Midbrain (tissue), 1 donor: ENCODE measurements at places on chromosomes 12 and 14.

DNA sequence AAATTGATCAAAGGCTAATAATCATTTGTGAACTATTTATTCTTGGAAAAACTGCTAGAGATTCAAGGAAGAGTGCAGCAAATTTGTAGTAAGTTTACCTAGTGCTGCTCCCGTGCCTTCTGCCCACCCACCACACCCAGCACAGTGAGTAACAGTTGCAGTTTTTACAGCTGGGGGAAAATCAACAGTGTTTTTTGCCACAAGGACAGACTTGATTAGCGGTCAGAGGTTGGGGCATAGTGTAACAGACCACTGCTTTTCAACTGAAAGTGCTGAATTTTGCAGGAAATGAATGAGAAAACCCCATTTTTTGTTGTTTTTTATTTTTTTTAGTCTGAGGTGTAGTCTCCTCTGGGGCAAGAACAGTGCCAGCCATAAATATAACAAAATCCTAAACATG lies 7.5 kb upstream of the KLRK1 start:
- no peak for DNase-seq

GRCh38 chr12:93790472-93791152 lies 113.4 kb downstream of the CRADD start:
- DNase-seq, result no peak

DNA sequence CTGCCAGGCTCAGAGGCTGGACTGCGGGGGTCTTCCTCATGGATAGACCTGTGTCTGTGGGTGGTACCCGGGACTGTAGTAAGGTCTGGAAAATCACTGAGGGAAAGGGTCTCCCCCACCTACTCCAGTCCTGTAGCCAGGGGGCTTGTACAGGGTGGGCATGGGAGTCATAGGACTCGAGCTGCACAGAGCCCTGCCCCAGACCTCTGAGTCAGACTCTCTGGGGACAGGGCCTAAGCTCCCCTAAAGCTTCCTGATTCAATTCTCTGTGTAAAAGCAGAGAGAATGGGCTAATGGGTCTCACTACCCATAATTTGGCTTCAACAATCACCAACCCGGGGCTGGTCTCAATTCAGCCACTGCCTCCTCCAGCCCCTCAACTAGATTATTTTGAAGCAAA lies 27.0 kb downstream of the LRTM2 start:
- no peak for DNase-seq

DNA sequence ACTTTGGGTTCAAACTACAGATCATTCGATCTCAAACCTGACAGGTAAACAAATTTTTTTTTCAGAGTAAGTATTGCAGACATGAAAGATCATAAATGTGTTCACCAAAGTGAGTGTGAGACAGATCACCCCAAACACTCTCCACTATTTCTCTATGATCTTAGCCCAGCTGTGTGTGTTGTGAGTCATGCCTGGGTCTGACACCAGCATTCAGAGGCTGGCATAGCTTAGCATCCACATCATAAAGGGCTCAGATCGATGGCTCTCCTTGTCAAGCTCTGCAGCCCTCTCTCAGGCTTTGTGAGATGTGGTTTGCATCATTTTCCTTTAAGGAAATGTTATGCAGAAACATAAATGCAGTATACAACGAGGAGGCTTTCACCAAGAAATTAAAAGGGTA lies 164.9 kb downstream of the ETV6 start:
- DNase-seq, result peak; percentile 39

DNA sequence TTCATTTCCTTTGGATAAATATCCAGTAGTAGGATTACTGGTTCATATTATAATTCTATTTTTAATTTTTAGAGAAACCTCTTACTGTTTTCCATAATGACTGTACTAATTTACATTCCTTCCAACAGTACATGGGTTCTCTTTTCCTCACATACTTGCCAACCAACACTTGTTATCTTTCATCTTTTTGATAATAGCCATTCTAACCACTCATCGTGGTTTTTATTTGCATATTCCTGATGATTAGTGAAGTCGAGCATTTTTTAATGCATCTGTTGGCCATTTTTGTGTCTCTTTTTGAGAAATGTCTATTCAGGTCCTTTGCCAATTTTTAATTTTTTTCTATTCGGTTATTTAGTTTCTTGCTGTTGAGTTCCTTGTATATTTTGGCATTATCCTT lies 457.7 kb upstream of the PDE3A start:
- no peak for DNase-seq

DNA sequence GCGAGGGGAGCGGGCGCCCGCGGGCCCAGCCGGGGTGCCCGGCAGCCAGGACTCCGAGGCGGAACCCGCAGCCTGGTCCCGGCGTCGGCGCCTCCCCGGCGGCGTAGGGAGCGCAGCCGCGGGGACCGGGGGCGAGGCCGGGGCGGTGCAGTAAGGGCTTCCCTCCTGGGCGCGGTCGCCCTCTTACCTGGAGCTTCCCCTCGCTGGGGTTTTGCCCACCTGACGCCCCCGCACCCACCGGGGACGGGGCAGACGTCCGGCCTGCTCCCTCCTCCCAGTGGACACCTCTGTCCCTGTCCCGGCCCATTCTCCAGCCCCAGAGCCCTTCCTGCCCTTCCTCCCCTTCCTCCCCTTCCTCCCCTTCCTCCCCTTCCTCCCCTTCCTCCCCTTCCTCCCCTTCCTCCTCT lies 413 bp upstream of the TUBA1C start:
- no peak for DNase-seq

DNA sequence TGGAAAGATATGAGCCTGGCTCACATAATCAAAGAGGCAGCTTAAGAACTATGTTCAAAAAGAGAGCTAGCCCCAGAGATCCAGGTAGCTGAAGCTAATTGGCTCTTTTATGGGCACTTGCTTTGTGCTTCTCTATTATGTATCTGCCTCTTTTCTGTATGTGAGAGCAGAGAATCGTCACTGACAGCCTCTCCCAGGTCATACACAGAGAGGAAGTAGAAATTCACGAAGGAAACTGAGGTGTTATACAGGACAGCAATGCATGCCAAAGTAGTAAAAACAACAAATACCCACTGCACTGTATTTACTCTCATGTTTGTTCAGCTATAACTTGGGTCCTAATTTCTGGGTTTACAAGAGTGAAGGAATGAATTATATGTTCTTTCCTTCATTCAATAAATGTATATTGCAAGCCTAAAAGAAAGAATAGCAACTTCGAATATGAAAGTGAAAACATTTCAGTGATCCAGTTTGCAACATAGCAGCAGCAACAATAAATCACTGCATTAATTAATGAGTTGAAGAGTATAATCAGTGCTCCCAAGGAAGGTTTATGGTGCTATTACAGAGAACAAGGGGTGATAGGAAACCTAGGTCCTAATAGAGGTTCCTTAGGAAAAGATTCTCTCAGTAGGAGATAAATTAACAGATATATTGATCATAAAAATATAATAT lies 47.1 kb upstream of the ATXN7L3B start:
- no peak for DNase-seq

DNA sequence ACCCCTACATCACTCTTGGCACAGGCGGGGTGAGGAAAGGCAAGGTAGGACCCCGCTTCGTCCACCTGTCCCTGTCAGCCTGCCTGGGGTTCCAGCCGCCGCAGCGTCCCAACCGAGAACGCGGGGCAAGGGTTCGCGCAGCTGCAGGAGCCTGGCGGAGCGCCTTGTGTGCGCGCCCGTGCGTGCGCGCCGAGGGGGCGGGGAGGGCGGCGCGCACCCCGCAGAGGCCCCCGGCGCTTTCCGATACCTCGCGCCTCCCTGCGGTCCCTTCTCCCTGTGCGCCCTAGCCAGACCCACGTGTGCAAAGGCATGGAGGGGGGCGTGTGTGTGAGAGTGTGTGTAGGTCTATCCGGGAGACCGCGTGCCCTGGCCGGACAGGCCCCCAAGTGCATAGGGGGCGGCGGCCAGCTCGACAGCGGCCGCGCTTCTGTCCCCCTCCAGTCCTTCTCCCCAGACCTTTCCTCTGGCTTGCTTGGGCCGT lies 122.4 kb downstream of the TSPAN9 start:
- DNase-seq, result no peak

GRCh38 chr12:80234667-80235066 lies 135.3 kb downstream of the OTOGL start:
- DNase-seq, result no peak

DNA sequence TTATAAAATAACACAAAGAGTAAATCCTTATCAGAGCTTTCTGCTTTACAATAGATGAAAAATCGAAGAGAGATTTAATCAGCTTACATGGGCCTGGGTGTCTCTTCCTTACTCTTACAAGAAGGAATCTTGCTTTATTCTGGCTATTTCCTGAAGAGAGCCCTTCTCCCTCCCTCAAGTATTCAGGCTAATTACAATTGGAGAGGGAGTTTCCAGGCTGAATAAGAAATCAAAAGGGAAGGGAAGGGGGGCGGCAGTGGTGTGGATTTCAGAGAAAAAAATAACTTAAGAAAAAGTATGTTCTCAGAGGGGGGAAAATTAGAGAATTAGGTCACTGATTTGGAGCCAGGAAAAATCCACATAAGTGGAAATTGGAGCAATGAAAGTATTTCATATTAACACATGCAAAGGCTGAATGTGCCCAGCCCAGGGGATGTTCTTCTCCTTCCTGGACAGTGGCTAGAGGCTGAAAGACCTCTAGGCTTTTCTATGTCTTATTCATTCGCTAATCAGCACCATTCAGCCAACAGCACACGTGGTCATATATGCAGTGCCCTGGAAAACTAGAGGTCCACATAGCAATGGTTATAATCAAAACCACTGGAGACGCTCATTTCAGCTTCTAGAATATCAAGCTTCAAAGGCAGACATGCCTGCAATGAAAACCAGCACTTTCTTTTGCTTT lies 158.9 kb upstream of the BTG1 start:
- no peak for DNase-seq

- DNase-seq, result no peak
These were observed 15.1 kb upstream of the MARK3 start for GRCh38 chr14:103370087-103370486.

DNA sequence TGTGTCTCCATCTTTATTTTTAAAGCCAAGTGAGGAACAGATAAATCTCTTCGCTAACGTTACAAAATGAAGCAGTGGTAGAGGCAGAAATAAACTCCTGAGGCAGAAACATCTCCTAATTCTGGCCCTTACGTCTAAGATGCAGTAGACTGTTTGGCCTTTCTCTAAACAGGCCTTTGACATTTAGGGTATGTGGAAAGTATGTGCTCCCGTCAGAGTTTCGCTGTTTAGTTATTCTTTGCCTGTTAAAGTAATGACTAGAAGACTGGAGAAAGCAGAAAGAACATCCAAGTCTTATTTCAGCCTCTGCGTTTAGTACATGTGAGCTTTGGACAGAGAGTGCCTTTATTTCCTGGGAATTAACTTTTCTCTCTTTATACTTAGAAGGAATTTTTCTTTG lies 216.6 kb downstream of the RAD51B start:
- no peak for DNase-seq

GRCh38 chr12:103050273-103050672 lies 92.8 kb downstream of the ASCL1 start:
- DNase-seq, result no peak

DNA sequence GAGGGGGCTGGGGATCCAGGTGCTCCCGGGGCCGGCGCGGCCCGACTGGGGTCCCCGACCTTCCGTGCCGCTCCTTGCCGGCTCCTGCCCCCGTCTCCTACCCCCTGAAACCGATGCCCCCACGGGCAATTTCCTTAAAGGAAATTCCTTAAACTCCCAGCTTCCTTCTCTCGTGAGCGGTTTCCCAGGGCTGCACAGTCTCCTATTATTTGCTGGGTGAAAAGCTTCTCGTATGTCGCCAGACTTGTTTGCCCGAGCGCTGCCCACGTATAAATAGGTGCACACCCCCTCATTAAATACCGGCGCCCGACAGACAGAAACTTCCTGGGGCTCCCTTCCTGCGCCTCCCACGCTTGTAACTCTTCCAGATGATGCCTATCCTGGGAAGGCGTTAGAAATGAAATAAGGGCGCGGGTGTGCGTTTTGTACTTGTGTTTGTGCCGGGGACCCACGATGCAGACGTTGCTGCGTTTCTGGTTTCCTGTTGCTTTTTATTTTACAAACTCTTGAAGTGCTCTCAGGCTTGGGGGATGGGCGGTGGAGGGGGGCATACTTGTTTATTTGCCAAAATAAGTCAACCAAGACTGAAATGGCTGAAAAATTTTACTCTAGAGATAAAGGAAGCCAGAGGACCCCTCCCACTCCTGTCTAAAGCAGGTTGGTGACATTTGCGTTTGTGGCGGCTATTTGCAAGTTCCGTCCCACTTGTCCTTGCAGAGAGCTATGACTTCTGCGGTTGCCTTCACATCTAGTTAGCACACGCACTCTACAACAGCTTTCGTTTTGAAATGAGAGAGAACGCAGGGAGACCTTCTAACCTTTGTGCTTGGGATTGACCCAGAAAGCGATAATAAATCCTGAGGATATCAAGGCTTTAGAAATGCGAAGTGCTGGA lies 1.0 kb downstream of the HIP1R start:
- peak; percentile 77 for DNase-seq

DNA sequence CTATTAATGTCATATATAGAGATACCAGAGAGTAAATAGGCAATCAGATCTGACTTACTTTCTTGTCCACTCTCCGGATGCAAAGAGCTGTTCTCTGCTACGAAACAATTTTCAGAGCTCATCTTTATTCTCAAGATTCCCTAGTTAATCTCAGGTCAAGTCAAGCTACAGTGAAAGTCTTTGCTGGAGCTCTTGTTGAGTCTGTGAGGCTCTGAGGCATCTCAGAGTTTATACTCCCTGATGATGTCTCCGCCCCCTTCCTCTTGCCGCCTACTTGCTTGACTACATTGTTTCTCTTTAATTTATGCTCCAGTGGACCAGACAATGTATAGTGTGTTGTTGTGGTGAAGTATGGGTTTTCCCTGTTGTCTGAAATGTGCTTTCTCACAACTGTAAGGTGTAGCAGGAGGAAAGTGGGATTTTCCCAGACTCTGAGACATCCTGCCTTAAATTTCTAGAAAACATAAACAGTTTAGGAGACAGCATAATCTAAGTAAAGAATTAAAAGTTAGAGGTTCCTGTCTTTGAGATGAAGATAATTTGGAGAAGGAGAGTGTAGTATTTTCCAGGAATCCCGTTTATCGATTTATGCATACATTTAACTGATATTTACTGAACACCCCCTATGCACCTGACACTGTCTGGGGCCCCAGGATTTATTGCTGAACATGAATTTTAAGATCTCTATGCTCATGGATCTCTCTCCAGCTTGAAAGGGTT lies at the start of gene CD69:
Gene CD69 (minus strand): TSS at position 203 of the 720 bp plus-strand sequence. CDS start 81 bp downstream, at position 122.
- no peak for DNase-seq

DNA sequence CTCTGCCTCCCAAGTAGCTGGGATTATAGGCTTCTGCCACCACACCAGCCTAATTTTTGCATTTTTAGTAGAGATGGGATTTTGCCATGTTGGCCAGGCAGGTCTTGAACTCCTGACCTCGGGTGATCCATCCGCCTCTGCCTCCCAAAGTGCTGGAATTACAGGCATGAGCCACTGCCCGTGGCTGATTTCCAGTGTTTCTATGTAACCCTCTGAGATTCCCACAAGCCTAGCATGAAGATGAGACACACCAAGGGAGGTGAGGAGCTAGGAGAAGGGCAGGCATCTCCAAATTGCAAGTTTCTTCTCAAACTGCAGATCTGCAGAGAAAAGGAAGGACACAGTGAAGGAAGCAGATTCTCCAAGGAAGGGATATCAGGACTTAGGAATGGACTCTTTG lies 125.0 kb downstream of the CACNA1C start:
- no peak for DNase-seq

GRCh38 chr12:93824514-93825500 lies 147.6 kb downstream of the CRADD start:
- DNase-seq, result no peak

- DNase-seq, result no peak
These were observed 17.6 kb upstream of the SRP54 start for GRCh38 chr14:34964977-34965764.

- DNase-seq, result no peak
These were observed 37.1 kb downstream of the PPP4R3A start for GRCh38 chr14:91473046-91473445.

GRCh38 chr12:130872179-130873096 lies 572 bp downstream of the RAN start:
- peak; percentile 26 for DNase-seq
